Dermis microvascular lymphatic vessel endothelial cell (primary cell): ENCODE measurements at places on chromosomes 7 and 10. TPM values are rescaled to one million over a fixed set of nuclear protein-coding genes. Genes with fewer than 3 reads are reported as not detected.

KCNH2 gene
- total RNA-seq: 0.13 TPM in 1 of 2 replicates, not detected in the other

DPYSL4 gene
- 5.6 and 5.8 TPM in 2 replicates for total RNA-seq

TRPV5 gene
- total RNA-seq: not detected in 2 replicates

AMZ1 gene
- under 0.01 TPM in 1 of 2 replicates, not detected in the other for total RNA-seq

ZNF727 gene
- 0.13 and 0.25 TPM in 2 replicates for total RNA-seq

UTF1 gene
- not detected in 2 replicates for total RNA-seq

ABCA13 gene
- total RNA-seq: not detected in 2 replicates

SPDYE11 gene
- not detected in 2 replicates for total RNA-seq

PRPS1L1 gene
- not detected in 2 replicates for total RNA-seq

PKD2L1 gene
- not detected in 2 replicates for total RNA-seq

DNAJC30 gene
- total RNA-seq: 1.0 and 2.0 TPM in 2 replicates

LIMK1 gene
- total RNA-seq: 13.9 and 18.7 TPM in 2 replicates

PDZD7 gene
- 0.25 and 0.51 TPM in 2 replicates for total RNA-seq

DNA sequence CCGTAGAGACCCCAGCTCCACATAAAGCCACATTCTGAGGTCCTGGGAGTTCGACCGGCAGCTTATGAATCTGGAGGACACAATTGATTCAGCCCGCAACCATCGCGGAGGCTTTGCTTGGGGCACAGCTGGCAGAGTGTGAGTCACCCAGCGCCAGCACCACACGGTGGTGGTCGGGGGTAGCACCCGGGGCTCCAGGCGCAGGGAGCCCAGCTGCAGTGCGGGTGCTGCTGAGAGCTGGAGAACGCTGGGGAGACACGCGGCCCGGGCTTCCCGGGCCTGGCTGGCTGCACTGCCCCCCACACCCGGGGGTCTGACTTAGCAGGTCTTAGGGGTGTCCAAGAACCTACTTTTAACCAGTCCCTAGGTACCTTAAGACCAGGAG is 87.9 kb downstream of the PAXIP1 start:
- DNase-seq: no peak

DNA sequence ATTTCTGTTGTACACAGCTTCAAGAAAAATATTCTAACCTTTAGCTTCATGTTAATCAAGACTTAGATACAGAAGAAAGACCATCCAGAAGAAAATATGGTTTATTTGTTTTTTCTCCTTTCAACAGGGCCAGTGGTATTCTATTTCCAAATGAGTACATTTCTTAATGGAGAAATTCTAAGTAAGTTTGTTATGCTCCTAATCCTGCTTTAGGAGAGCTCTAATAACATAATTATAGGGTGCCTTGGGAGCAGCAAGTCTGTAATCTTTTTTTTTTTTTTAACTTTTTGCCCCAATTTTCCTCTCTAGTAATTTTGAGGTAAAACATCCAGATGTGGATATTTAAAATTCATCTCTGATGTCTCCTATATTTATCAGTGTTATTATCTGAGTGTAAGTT is 98.1 kb downstream of the ADD3 start:
- no peak for DNase-seq

DNA sequence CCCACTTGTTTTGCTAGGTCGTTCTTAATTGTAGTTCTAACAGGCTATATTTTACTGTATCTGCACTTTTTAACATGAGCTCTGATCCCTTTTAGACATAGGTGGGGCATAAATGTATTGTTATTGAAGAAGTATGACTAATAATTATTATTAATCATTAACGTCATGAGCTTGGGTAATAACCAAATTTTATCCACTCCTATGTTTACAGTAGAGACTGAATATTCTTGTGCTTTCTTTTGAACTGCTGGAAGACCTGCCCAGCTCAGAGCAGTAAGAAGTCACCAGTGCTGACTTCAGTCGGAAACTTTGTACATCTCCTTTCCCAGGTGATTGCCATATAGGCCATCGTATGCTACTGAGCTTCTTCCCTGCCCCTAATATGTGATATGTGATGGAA is 18.7 kb downstream of the PKD2L1 start:
- no peak for DNase-seq

DNA sequence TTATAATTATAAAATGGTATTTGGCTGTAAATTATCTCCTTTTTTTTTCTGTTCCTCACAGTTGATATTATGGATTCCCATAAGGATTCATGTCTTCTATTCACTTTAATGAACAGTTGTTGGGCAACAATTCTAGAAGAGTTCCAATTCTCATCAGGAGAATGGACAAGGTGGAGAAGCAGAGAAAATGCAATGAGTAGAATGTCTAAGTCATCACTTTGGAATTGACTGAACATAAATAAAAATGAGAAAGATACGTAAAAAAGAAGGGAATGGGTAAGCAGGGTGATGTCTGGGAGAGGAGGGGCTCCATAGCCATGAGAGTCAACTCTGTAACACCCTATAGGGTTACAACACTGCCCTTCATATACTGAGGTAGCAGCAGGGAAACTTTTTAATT is 1.8 kb upstream of the CAV2 start:
- no peak for DNase-seq

- no peak for DNase-seq
Observed at GRCh38 chr10:102988404-102989314, 70.6 kb downstream of the CNNM2 start.

GRCh38 chr7:156722043-156722826 is 81.7 kb downstream of the RNF32 start:
- peak; percentile 71 for DNase-seq

DNA sequence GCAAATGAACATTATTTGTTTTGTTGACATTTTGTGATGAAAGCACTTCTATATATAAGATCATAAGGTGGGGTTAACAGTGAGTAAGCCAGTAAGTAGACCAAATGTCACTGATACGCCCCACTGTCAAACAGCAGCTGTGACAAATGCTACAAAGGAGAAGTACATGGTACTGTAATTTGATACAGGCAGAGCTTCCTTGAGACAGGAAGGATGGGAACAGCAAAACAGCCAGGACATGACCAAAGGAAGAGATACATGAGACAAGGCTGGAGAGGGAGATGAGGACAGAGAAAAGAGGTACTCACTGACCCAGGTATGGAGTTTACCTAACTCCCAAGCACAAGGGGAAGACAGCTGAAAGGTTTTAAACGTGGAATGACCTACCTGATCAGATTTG is 127.0 kb downstream of the SRPK2 start:
- no peak for DNase-seq

- no peak for DNase-seq
Observed at GRCh38 chr10:32199714-32200394, 143.6 kb upstream of the KIF5B start.

DNA sequence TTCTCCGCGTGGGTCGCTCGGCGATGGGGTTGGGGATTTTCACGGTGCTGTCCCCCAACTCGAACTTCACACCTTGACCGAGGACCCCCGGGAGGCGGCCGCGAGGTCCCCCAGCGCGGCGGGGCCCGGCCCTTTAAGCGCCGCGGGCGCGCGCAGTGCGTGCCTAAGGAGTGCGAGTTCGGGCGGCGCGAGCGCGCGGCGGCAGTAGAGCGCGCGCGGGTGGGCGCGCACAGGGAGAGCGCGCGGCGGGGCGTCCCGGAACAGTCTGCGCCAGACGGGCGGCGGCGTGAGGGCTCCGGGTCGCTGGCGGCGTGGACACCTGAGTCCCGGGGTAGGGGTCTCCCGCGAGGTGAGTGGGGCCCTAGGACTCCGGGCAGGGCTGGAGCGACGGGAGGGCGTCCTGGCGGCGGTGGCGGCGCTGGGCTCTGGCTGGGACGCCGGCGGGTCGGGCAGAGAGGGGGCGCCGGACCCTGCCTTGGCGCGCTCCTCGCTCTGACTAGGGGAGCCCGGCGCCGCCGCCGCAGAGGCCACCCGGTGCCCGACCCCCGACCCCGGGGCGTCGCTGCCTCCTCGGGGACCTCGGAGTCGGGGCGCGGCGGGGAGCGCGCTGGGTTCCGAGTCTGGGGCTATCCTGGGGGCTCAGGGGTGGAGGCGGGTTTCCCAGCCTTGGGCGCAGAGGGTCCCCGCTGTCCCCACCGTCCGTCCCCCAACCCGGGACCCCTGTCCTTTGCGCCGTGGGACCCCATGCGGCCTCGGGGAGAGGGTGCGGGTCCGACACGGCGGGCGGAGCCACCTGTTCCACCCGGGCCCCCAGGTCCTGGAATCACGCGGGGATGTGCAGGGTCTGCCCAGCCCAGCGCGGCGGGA is at the start of gene PROSER2:
TSS of gene PROSER2 (plus strand) at position 235 of the 867 bp plus-strand sequence. CDS start 28,722 bp downstream, outside the sequence.
- peak; percentile 34 for DNase-seq

DNA sequence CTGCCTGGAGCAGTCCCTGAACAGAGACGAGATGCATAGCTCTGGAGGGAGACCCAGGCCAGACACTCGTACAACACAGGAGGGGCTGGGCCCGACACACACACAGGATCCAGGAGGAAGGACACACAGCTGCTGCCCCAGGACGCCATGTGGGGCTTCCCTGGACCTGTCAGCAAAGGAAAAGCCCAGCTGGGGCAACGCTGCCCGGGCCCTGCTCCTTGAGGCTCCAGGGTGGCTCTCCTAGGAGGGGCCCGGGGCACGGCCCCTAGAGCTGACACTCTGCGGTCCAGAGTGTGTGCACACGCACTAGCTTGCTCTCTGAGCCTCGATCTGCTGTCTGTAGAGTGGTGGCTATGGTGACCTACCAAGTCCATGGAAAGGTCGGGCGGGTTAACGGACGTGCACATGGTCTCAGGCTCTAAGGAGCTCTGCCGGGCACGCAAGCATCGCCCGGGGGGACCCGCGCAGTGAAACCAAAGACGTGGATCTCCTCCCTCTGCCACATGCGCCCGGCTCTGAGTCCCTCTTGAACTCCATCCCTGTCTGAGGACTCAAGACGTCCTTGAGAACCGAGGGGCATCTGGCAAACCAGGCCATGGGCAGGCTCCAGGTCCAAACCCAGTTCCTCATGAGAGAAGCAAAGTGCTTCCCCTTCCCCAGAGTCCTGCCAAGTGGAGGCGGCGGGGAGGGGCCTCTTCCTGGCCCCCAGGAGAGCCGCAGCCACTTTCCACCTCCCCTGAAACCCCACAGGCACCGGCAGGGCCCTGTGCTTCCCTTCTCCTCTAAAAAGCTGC is 279.0 kb downstream of the ELFN1 start:
- no peak for DNase-seq

GRCh38 chr7:24724451-24725190 is 32.6 kb downstream of the GSDME start:
- DNase-seq: no peak

- no peak for DNase-seq
Observed at GRCh38 chr7:140922741-140923345, 1.9 kb downstream of the BRAF start.

GRCh38 chr10:71032887-71033286 is 144.5 kb upstream of the PCBD1 start:
- DNase-seq: no peak

GRCh38 chr10:126160971-126161630 is 227.2 kb downstream of the ADAM12 start:
- no peak for DNase-seq

- no peak for DNase-seq
Observed at GRCh38 chr10:3976718-3977117, 191.7 kb upstream of the KLF6 start.
